Karpas-422 (cell line): ENCODE measurements at places on chromosomes 12 and 14.

GRCh38 chr12:674272-674781, 11.1 kb upstream of the NINJ2 start:
- no peaks in the 10 kb centered on the region for H3K36me3 ChIP-seq
- no peaks in the 10 kb centered on the region for H3K27me3 ChIP-seq
- peak; percentile 72 for DNase-seq
- H3K27ac ChIP-seq = peak overlapping the region; percentile 85
- peak overlapping the region; percentile 54 for H3K4me3 ChIP-seq

GRCh38 chr14:20775901-20776300, 5.2 kb upstream of the RNASE6 start:
- H3K36me3 ChIP-seq = no peaks in the 10 kb centered on the region
- H3K27ac ChIP-seq = no peak overlapping the region
- no peaks in the 10 kb centered on the region for H3K4me1 ChIP-seq
- DNase-seq = no peak

DNA sequence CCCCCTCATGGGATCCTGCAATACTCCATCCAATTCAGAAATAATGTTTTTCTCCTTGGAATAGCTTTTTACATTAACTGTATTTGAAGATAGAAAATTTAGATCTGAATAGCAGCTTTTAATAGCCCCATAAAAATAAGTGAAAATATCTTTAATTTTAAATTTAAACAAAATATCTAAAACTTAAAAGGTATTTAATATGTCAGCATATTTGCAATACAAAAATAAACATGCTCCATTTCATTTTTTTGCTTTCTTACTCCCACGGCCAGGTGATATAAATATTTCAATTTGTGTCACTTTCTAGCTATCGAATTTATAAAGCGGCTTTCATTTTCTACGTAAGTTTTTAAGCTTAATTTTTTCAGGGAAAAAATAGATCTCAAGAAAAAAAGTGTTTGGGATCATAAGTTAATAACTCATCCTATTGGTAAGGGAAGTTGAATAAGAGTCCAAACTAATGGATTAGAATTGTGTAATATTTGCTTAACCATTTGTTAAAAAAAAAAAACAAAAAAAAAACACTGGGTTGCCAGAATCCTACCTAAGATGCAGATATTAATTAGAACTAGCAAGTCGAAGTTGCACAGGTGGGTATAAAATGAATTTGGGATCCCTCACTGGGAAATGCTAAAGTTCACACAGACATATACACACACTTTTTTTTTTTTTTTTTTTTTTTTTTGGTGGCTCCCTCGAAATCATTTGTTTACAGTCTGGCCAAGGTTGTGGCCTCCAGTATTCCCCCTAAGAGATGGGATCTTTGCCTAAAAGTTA, 47.6 kb downstream of the PPP2R5C start:
- no peaks in the 10 kb centered on the region for H3K27me3 ChIP-seq
- H3K36me3 ChIP-seq = peaks cover 9% of the 10 kb centered on the region; the same call in 1 of the 2 replicates
- H3K4me3 ChIP-seq = peak overlapping the region; percentile 75

DNA sequence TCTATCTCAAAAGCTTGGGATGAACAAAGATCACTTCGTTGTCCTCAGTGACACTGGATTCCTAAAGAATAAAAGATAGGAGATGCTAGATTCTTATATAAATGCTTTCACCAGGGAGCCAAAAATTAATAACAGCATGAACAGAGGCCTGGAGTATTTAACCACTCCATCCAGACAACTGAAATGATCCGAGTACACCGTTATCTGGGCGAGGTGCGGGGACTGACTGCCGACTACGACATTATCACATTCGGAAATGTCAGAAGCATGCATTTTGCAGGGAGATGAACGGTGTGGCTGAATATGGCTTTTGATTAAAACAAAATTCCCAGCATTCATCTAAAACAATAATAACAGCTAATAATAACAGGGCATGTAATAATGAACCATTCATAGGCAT, 56.6 kb downstream of the TRPV4 start:
- no peaks in the 10 kb centered on the region for H3K36me3 ChIP-seq
- H3K27ac ChIP-seq = no peak overlapping the region
- H3K4me3 ChIP-seq = peak overlapping the region; percentile 70
- peaks cover 15% of the 10 kb centered on the region for H3K4me1 ChIP-seq
- H3K27me3 ChIP-seq = no peaks in the 10 kb centered on the region

DNA sequence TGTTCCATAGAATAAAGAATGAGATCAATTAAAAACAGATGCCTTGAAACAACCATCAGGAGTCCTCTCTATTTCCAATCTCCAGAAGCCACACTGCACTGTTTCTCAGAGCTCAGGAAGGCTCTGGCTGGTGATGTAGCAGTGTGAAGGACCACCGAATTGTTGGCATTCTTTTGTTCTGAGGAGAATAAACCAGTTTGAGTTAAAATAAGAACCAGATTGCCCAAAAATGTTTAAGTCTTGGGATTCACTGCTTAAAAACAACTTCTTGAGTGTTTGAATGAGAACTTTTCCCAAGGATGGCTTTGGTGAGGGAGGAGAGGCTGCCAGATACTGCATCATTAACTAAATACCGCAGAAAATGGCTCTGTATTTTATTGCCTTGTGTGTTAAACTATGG, 341.2 kb downstream of the C12orf75 start:
- H3K27ac ChIP-seq = no peak overlapping the region
- H3K27me3 ChIP-seq = no peaks in the 10 kb centered on the region
- no peak overlapping the region for H3K4me3 ChIP-seq
- no peak for DNase-seq
- H3K36me3 ChIP-seq = no peaks in the 10 kb centered on the region

DNA sequence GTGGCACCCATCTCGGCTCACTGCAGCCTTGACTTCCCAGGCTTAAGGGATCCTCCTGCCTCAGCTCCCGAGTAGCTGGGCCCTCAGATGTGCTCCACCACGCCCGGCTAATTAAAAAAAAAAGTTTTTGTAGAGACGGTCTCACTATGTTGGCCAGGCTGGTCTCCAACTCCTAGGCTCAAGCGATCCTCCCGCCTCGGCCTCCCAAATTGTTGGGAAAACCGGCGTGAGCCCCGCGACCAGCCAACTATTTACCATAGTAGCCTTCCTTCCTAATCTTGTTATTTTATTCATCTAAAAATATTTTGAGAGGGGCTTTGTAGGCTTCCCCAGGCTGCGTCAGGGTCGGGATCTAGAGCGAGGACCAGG, 25.4 kb upstream of the YY1 start:
- H3K36me3 ChIP-seq = no peaks in the 10 kb centered on the region
- H3K4me1 ChIP-seq = peaks cover 20% of the 10 kb centered on the region
- peak; percentile 50 for DNase-seq
- no peaks in the 10 kb centered on the region for H3K27me3 ChIP-seq
- no peak overlapping the region for H3K27ac ChIP-seq
- H3K4me3 ChIP-seq = peak overlapping the region; percentile 83

DNA sequence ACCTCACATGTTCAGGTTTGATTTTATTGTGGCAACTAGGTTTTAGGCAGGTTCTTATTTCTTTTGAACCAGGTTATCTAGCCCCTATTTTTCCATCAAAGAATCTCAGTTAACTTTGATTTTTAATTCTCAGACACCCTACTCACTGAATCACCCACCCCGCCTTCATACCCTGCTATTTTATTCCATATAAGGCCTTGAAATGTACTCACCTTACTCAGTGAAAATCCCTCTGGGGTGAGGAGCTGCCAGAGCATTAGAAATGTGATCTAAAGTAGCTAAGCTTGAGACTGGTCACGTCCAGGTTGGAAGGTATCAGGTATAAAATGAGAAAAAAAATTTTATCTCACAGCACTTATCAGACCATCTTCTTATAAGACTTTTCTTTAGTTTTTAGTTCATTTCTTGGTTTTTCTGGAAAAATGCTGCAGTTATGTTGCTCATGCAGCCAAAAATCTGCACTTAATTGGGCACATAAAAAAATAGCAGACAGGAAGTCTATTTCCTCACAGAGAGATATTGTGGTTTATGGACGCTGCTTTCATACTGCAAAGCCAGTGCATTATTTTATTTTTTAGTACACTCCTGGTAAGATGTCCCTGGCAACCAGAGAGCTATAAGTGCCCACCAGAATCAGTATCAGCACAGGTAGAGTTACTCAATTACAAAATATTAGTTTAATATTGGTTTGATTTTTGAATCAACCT, 101.5 kb upstream of the CCDC91 start:
- no peak overlapping the region for H3K27ac ChIP-seq
- H3K4me3 ChIP-seq = no peak overlapping the region
- no peaks in the 10 kb centered on the region for H3K27me3 ChIP-seq
- no peaks in the 10 kb centered on the region for H3K36me3 ChIP-seq
- H3K4me1 ChIP-seq = no peaks in the 10 kb centered on the region

DNA sequence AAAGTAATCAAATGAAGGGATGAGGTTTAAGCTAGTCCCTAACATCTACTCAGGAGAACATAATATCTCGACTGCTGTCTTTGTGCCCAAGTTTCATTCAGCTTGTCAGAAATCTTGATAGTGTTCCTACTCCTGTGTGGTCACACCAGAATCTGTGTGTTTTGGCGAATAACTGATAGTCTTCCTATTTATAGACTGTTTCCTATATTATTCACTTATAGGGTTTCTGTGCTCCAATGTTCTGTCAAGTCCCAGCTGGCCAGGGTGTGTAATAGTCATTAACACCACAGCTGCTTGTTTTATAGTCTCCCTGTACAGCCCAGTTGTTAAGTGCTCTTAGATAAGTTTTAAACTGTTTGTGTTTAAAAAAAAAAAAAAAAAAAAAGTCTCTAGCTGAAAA, 45.9 kb downstream of the GPR135 start:
- H3K36me3 ChIP-seq = no peaks in the 10 kb centered on the region
- no peak for DNase-seq
- no peaks in the 10 kb centered on the region for H3K27me3 ChIP-seq

DNA sequence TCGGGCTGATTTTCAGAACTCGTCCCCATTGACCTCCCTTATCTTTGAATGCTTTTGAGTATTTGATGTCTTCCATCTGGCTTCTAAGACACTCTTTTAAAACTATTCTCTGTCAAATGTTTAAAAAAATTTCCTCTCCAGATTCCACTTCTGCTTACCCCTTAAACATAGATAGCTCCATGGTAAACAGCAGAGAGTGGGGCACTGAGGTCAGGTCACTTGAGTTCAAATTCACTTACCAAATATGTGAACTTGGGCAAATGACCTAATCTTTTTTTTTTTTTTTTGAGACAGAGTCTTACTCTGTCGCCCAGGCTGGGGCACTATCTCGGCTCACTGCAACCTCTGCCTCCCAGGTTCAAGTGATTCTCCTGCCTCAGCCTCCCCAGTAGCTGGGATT, 126.8 kb upstream of the CPSF6 start:
- no peaks in the 10 kb centered on the region for H3K27me3 ChIP-seq
- no peak overlapping the region for H3K27ac ChIP-seq
- no peak overlapping the region for H3K4me3 ChIP-seq
- no peaks in the 10 kb centered on the region for H3K36me3 ChIP-seq
- no peaks in the 10 kb centered on the region for H3K4me1 ChIP-seq

- H3K36me3 ChIP-seq = no peaks in the 10 kb centered on the region
- H3K27me3 ChIP-seq = no peaks in the 10 kb centered on the region
Measured at GRCh38 chr12:22416801-22417200, 82.3 kb upstream of the ST8SIA1 start.

GRCh38 chr14:67620217-67620785, 581 bp downstream of the ARG2 start:
- H3K27ac ChIP-seq = no peak overlapping the region
- H3K36me3 ChIP-seq = no peaks in the 10 kb centered on the region
- H3K27me3 ChIP-seq = no peaks in the 10 kb centered on the region

GRCh38 chr12:1842183-1842904, 22.0 kb downstream of the LRTM2 start:
- no peaks in the 10 kb centered on the region for H3K36me3 ChIP-seq
- no peak overlapping the region for H3K4me3 ChIP-seq
- peak; percentile 67 for DNase-seq
- H3K27me3 ChIP-seq = no peaks in the 10 kb centered on the region
- peaks cover 34% of the 10 kb centered on the region for H3K4me1 ChIP-seq

DNA sequence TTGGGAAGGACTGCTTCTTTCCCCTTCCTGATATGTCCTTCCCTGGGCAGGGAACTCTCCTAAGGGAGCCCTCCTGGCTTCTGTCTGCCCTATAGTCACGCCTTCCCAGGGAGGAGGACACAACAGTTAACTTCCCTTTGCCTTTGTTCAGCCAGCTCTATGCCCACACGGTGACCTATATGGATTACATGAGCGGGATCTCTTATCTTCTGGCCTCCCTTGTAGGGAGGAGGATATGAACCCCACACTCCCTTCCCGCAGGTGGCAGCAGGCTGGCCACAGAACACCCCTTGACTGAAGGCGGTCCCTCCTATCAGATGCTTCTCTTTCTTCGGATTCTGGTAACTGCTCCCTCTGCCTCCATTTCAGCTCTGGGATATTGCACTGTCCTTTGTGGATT, 135.6 kb upstream of the MAX start:
- H3K4me1 ChIP-seq = no peaks in the 10 kb centered on the region
- no peak overlapping the region for H3K27ac ChIP-seq
- DNase-seq = no peak
- no peak overlapping the region for H3K4me3 ChIP-seq
- H3K36me3 ChIP-seq = no peaks in the 10 kb centered on the region
- H3K27me3 ChIP-seq = no peaks in the 10 kb centered on the region

GRCh38 chr12:94012590-94012989, 135.8 kb upstream of the PLXNC1 start:
- DNase-seq = peak; percentile 62
- H3K36me3 ChIP-seq = no peaks in the 10 kb centered on the region
- H3K27ac ChIP-seq = no peak overlapping the region
- no peak overlapping the region for H3K4me3 ChIP-seq

- DNase-seq = no peak
- H3K4me3 ChIP-seq = no peak overlapping the region
- no peaks in the 10 kb centered on the region for H3K36me3 ChIP-seq
Measured at GRCh38 chr12:128971802-128972201, 118.5 kb downstream of the GLT1D1 start.

DNA sequence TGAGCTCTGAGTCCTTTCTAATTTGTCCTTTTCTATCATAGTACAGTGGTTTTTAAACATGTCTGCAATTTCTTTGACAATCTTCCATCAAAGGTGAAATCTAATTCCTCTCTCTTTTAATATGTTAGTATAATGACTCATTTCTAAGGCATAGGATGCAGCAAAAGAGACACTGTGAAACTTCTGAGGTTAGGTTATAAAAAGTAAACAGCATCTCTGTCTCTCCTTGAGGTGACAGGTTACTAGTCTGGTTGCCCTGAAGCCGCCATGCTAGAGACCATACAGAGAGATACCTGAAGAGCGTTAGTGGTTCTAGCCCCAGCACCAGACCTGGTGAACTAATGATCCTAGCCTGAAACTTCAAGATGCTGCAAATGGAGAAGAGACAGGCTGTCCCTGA, 114.3 kb downstream of the PPM1A start:
- no peaks in the 10 kb centered on the region for H3K27me3 ChIP-seq
- DNase-seq = no peak
- H3K4me3 ChIP-seq = no peak overlapping the region
- no peak overlapping the region for H3K27ac ChIP-seq
- H3K4me1 ChIP-seq = peaks cover 7% of the 10 kb centered on the region

DNA sequence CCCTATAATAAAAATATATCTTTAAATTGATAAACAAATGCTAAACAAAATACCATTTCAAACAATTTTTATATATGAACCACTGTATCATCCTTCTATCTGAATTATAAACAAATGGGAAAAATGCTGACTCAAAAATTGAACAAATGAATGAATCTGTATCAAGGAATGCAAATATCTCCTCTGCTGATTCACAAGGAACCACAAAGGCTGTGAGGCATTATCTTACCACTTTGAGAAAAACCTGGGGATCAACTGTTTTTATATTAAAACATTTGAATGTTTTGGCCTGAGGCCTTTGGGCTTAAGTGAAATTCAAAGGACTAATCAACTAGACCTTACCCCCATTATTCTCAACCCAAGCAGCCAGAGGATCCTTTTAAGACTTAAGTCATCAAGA, 86.3 kb downstream of the EML5 start:
- no peak for DNase-seq
- no peaks in the 10 kb centered on the region for H3K4me1 ChIP-seq
- H3K36me3 ChIP-seq = no peaks in the 10 kb centered on the region
- no peak overlapping the region for H3K27ac ChIP-seq
